Activated CD8-positive, alpha-beta T cell treated with anti-CD3 and anti-CD28 coated beads, Interleukin-2, amount 10 ng/mL, durations not matched to agents 7 days and 5 days (primary cell): ENCODE measurements at places on chromosomes 7 and 10. TPM values are rescaled to one million over a fixed set of nuclear protein-coding genes. Genes with fewer than 3 reads are reported as not detected.

DNA sequence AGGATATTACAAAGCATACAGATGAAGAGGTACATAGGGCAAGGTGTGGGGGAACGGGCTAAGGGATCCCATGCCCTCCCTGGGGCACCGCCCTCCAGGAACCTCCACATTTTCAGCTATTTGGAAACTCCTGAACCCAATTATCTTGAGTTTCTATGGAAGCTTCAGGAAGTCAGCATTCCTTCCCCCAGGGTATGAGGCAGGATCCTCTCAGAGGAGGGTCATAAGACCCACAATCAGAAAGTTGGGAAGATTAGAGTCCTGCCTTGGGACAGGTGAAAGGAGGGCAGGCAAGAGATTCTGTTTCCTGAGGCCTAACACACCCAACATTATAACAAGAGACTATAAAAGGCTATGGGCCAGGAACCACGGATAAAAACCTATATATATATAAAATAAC lies 98.0 kb downstream of the RALA start:
- DNase-seq = no peak

GRCh38 chr10:51934373-51934772 lies 235.0 kb upstream of the CSTF2T start:
- DNase-seq = no peak

GRCh38 chr7:137084607-137085380 lies 216.3 kb downstream of the CHRM2 start:
- no peak for DNase-seq

GRCh38 chr7:4052130-4052529 lies 630.0 kb upstream of the FOXK1 start:
- DNase-seq = no peak

GRCh38 chr10:13399236-13399635 lies 51.1 kb upstream of the SEPHS1 start:
- DNase-seq = no peak

The BUD31 gene
- total RNA-seq = 101 TPM

The GNB2 gene
- total RNA-seq = 286 TPM

- no peak for DNase-seq
Measured at GRCh38 chr10:107427016-107427415, 262.5 kb upstream of the SORCS1 start.

DNA sequence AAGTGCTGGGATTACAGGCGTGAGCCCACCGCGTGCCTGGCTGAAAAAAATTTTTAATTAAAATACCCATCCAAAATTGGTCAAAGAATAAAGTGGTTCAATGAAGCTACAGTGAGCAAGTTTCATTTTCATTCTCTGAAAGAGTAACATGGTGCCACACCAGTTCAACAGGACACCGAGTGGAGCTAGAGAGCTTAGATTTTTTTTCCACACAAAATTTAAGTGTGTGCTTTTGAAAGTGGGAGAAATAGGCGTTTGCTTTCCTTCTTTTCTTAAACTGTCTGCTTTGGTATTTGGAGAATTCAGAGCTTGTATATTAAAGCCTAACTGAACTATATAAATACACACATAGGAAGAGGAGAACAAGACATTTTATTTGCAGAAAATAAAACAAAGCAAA lies 43.4 kb downstream of the BPGM start:
- DNase-seq = no peak

DNA sequence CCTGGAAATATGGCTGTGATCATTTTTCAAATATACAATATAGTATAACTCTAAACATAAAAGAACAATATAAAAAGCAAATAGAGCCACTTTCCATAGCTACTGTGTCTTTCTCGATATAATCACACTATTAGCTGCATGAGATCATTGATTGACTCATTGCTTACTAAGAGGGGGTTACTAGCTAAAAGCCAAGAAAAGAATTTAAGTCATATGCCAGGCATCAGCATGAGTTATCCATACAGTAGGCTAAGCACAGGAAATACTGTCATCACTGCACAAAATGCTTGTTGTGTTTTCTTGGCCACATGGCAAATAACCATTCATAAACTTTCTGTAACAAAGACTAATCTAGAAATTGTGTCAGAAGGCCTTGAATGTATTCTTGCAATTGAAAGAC lies 18.8 kb upstream of the ABCB5 start:
- DNase-seq = no peak

DNA sequence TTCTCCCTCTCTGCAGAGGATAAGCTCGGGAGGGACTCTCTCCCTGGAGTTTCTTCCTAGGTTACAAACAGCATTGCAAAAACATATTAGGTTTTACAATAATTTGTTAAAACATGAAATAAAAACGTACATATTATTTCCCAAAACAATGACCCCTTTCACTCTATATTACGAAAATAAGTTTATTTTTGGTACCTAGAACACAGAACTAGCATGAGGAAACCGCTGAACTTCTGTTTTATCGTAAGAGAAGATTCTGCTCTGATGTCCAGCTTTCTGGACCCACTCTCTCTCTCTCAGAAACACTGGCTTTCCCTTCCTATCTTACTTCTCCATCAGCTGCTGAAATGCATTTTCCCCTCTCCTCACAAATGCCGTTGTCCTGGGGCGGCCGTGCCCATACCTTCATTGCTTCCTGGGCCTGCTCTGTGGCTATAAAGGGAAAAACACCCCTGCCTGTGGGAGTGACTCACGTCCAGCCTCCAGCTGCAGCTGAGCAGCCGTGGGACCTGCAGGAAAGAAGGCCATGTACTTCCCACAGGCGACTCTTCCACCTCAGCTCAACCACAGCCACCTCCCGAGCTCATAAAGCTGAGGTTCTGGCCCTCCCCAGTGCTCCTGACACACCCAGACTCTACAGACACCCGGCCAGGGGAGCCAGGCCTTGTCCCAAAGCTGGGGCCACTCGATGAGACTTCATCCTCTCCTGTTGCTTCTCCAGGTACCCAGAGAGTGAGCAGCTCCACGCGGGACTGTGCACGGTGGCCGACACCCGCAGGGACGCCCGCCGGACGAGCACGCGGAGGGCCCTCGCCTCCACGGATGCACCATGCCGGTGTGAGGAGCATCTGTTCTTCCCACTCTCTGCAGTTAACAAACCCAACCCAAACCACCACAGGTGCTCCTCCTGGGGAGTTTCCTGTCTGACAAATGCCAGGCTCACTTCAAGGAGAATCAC lies 3.1 kb downstream of the GPER1 start:
- no peak for DNase-seq

DNA sequence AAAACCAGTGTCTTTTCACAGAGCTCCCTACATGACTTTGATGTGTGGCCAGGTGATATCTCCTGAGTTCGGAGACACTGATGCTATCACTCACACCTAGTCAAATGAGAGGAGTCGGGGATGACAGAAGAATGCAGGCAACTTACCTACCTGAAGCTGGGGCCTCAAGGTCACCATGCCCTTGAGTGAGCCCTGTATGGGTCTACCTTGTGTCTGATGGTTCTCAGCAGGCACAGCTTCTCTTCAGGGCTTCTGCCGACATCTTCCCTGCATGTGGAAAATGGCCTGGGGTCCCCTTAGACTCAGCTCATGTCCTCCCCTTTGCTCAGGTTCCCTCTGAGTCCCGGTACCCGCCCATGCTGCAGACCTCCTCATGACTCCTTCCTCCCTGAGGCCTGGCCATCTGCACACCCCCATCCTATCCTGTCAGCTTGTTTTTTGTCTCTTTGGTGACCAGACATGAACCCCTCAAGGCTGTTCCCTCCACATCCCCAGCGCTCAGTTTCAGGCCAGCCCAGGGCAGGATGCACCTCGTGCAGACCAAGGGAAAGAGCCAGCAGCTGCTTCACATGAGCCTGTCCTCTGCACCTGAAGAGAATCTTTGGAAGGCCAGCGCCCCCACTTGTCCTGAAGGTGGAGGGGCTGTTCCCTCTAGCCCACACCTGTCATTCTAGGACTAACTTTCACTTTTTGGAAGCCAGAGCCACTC lies 74.6 kb upstream of the GDF10 start:
- no peak for DNase-seq

DNA sequence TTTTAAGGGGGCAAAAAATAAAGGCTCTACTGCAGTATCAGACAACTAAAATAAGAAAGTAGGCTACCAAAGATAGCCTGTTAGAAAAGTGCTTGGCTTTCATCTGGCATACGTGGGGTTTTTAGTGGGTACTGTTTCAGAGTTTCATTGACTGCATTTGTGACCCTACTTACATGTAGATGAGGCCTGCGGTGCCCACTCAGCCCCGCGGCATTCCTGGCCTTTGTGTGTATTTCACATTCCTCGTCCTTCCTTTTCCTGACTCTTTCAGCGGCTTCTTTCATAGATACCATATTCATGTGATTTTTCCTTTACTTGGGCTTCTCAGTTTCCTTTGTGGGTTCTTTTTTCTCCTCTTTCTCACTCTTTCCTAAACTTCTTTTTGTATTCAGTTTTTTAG lies 50.7 kb downstream of the UBE3C start:
- DNase-seq = no peak

DNA sequence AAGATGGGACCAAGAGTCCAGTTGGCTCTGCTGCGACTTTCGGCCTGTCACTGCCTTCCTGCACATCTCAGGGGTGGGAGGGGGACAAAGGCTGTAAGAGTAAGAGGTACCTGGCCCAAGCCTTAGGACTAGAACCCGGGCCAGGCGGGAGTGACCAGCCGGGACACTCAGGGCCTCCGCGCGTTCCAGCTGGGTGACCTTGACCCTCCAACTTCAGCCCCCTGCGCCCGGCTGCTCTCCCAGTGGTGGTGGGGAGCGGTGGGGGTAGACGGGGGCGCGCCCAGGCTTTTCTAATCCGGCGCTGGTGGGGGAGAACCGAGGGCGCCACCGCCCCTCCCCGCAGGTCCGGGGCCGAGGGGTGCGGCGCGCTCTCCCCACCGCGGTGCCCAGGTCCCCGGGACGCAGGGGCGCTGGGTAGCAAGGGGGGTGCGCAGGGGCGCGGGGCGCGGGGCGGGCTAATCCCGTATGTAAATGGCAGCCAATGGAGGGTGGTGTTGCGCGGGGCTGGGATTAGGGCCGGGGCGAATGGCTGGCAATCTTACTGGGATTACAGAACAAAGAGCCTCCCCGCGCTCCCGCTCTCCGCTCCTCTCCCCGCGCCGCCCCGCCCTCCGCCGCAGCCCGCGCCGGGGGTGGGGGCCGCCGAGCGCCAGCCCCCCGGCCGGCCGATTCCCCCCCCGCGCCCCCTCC lies at the start of gene GTF2IRD1:
TSS of gene GTF2IRD1 (plus strand) at position 585 of the 690 bp plus-strand sequence. CDS start 54,175 bp downstream, outside the sequence.
- DNase-seq = no peak

GRCh38 chr10:71300555-71301370 lies 18.3 kb upstream of the SLC29A3 start:
- no peak for DNase-seq

- DNase-seq = no peak
Measured at GRCh38 chr10:77004917-77005564, 632.6 kb downstream of the KCNMA1 start.

GRCh38 chr10:787933-788651 lies 98.6 kb upstream of the DIP2C start:
- DNase-seq = no peak
